ENCODE measurements at places on chromosomes 16 and 17.

DNA sequence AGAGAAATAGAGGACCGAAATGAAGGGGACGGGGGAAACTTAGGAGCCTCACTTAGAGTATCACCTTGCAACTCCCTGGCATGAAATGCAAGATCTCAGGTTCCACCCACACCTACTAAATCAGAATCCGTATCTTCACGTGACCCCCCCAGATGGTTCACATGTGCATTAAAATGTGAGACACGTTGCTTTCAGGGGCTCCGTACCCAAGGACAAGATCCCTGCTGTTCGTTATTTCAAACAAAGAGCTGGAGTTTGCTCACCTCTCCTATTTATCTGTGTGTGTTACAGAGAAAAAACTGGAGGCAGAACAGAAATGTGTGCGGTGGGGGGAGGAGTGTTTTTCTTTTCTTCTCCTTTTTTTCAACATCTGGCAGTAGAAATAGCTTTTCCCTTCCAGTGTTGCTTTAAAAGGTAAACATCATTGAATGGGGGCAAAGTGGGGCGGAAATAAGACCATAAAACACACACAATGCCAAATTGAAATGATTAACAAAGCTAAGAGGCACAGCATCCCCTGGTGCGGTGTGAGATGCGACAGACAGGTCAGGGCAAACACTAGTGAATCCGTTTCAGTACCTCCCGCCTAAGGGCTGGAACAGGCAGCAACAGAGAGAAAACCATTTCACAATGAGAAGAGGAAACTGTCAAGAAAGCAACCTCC, 145.4 kb downstream of the SOX9 start:
- DNase-seq, result peak; percentile 27

- DNase-seq, result no peak
Observed at GRCh38 chr17:60602385-60602742, 2.4 kb downstream of the PPM1D start.

- DNase-seq, result peak; percentile 40
Observed at GRCh38 chr17:28717578-28718332, at the start of gene RAB34. Gene RAB34, minus strand, starts transcription at chr17:28717868. Its CDS starts 602 bp downstream, at chr17:28717266.

- no peak for DNase-seq
Observed at GRCh38 chr17:61431594-61432311, 20.5 kb upstream of the TBX4 start.

GRCh38 chr16:17219991-17220390, 250.8 kb downstream of the XYLT1 start:
- DNase-seq, result no peak

DNA sequence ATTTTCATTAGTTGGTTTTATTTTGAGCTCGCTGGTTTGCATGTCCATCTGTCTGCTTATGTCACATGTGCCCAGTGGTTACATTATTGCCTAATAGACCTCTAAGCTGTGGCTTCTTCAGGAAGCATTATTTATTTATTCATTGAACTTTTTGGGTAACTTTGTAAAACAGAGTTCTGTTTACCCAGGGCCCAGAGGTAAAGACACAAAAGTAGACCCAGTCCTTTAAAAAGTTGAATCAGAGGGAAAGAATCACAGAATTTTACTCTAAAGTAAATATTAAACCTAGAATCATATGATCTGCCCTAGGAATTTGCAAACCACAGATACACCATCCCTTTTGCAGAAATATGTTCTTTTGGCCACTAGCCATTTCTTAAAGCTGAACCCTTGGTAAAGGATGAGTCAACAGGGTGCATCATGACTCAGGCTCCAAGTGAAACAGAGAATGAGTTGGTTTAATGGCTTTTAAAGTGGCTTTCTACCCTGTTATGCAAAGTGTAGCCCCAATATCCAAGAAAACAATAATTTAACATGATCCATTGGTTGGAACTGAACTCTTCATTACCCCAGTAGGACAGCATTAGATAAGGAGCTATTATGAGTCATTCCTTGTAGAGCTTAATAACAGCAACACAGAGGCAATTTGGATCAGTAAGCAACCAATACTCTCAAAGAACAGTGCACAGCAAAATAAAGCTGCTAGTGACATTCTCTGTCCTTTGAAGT, 236.3 kb downstream of the KCNJ2 start:
- DNase-seq, result peak; percentile 5

DNA sequence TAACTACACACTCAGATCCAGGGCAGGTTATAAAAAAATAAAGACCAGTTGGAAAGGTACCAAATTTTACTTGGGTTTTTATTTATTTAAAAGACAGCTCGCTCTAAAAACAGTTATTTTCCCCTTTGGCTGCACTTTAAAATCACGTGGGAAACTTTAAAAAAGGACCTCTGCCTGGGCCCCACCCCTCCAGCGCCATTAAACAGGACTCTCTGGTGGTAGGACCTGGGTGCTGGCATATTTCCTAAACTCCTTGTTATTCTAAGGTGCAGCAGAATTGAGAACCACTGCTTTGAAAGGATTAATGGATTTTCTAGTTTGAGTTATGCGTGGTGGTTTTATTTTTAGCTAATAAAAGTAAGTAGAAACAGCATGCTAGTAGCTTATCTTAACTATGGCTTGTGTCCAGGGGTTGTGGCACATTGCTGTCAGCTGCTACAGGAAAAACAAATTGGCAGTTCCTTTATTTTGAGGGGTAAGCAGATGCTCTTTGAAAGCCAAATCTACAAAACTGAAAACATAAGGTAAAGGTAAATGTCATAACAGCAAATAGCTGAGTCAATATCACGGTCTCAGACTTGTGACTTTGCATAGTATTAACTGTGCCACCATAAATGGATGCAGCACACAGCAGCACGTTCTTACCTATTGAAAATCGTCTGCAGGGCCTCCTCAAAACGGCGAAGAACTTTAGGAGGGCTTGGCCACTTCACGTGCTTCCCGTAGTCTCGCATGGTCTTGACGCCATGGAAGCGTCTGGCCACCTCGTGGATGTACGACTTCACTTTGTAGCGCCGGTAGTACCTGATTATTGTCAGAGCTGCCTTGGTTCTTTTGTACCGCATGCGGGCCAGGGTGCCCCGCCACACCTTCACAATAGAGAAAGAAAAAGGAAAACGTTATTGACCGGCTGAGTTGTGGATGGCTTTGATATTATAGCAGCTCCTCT, 172.0 kb downstream of the CDK5R1 start:
- no peak for DNase-seq

DNA sequence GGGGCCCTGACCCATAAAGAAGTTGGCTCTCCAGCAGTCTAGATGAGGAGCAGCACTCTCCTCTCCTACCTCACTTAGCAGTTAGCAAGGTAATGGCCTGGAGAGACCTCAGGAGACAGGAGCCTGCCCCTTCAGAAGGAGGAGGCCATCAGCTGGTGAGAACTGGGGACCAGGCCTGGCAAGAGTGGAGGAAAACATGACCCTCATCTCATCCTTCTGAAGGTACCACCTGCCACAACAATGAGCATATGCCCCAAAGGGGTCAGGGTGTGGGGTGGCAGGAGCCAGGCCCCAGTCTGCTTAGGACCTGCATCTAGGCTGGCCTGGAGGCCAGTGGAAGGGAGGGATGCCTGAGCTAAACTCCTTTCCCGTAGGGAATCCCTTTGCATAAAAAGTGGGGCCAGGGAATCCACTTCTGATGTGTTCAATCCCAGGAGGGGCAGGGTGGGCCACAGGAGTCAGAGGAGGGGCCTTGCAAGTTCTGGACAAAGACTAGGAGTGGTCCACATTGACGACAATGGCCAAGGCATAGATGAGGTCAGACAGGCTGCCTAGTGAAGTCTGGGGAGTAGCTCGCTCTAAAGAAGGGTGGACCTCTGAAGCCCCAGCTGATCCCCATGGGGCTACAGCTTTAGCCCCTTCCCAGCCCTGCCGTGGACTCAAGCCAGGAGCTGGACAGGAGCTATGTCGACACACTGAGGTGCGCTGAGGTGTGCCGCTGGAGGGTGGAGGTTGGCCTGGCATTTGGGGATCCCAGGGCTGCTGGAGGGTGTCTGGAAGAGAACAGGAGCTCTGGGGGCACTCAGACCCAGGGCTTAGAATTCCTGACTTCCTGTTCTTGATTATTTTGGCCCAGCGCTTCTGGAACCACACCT, 986 bp downstream of the SEBOX start:
- DNase-seq, result no peak

GRCh38 chr17:17043461-17044271, 1.4 kb downstream of the MPRIP start:
- DNase-seq, result no peak

GRCh38 chr16:67372664-67373063, 20.6 kb downstream of the TPPP3 start:
- peak; percentile 5 for DNase-seq

DNA sequence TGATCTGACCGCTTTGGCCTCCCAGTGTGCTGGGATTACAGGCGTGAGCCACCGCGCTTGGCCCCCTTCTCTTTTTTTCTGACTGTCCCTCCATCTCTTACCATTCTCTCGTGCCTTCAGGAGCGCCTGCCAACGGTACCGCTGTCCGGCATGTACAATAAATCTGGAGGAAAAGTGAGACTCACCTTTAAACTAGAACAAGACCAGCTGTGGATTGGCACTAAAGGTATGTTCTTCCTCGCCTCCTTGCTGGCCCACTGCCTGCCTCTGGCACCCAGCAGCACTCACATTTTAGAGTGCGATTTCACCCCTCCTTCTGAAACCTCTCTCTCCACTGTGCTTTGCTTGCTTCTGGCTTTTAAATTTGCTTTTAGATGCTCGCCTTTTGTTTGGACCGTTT, 5.0 kb downstream of the UBFD1 start:
- DNase-seq, result no peak

DNA sequence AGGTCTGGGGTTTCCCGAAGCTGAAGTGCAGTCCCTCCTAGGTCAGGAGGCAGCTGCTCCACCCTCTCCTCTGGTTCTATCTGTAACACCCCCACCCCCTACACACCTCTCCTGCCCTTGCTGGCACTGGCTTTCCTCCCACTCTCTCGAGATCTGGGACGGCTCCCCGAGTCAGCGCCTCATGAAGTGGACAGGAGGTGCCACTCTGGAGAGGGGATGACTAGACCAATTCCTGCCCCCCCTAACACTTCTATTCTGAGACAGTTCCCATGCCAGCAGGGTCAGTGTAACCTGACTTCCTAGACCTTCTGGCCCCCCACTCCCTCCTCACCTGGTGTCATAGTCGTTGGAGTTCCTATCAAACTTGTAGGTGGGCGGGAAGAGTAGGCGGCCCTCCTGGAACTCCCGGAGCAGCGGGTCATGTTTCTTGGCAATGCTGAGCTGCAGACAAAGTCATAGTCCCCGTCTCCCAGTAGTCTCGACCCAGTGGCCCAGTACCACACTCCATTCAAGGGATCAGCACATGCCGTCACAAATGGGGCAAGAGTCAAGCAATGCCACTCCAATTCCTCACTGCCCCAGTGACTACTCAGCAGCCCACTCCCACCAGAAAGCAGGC, 9.7 kb downstream of the INPP5K start:
- no peak for DNase-seq

- DNase-seq, result no peak
Observed at GRCh38 chr17:73320601-73321264, 8.9 kb upstream of the CDC42EP4 start.

DNA sequence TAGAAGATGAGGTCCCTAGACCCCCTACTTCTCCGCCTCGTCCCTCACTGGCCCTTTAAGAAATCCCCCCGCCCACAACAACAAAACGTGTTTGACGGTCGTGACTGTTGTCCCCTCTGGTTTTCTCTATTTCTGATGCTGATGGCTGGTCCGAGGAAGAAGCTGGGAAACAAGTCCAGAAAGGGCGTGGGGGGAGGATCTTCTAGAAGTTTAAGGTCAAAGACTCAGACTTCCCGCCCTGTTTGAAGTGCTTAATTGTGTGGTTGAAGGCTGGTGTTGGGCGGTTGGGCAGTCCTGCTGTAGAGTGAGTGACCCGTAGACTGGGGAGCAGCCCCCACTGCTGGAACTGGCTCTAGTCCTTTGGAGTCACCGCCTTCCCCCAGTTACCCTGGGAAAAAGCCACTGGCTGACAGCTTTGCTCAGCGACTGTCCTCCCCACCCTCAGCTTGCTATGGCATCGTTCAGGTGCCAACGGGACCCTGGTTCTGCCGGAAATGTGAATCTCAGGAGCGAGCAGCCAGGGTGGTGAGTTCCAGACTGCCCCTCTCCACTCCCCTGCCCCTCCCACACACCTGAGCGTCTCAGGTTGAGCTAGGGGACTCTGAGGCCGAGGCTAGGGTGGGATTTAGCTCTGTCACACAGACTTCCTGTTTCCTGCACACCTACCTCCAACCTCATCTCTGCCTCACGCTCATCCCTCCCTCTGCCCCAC, 1.6 kb downstream of the MLLT6 start:
- DNase-seq, result peak; percentile 59

GRCh38 chr17:71548540-71549190, 572.2 kb upstream of the SOX9 start:
- DNase-seq, result no peak

GRCh38 chr17:78568494-78569115, 8.6 kb downstream of the DNAH17 start:
- no peak for DNase-seq

DNA sequence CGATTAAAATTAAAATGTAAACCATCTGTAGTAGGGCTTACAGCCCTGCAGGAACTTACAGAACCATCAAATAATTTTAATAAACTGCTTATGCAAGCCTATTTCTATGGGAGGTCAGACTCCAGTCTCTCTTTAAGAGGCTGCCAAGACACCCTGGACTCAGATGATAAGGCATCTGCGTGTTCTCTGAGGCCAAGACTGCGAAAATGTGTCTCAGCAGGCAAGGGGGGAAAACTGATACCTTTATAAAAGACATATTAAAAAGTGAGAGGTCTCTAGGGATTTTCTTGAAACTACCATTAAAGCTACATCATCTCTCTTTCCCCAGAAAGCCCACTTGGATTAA, 32.2 kb downstream of the MPHOSPH6 start:
- DNase-seq, result no peak

GRCh38 chr17:68273722-68274121, 17.2 kb downstream of the SLC16A6 start:
- no peak for DNase-seq

DNA sequence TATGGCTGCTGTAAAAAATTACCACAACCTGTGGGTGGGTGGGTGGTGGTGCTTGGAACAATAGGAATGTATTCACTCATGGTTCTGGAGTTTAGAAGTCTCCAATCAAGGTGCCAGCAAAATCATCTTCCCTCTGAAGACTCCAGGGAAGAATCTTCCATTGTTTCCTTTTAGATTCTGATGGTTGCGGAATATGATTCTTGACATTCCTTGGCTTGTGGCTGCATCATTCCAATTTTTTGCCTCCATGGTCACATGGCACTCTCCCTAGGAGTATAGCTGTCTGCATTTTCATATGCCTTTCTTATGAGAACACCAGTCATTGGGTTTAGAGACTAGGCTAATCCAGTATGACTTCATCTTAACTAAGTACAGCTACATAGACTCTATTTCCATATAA, 401.0 kb downstream of the HS3ST3B1 start:
- no peak for DNase-seq

- peak; percentile 17 for DNase-seq
Observed at GRCh38 chr17:21285164-21286065, 904 bp downstream of the MAP2K3 start.

DNA sequence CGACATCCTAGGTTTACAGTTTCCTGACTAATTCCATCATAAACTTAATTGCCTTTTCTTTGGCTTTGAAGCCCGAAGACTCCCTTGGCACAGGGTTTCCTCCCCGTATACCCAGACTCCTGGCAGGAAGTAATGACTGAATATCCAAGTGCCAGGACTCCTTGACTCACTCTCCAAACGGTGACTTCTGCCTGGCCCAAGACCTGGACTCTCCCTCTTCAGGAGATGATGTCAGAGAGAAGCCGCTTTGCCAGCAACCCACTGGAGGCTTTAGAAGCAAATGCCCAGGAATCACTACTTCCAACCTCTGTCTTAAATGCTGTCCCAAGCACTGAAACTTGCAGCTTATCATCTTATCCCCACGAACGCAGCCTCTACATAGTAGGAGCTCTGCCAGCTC, 146.5 kb downstream of the RGS9 start:
- no peak for DNase-seq
